ENCODE measurements at places on chromosomes 11 and 22. TPM values are rescaled to one million over a fixed set of nuclear protein-coding genes. Genes with fewer than 3 reads are reported as not detected.

Gene RTN4R
- 8.9 TPM for total RNA-seq

Gene ST14
- 80.6 TPM for total RNA-seq

Gene XKR3
- 0.31 TPM for total RNA-seq

Gene SOX10
- total RNA-seq, result not detected

Gene KRTAP5-7
- 0.24 TPM for total RNA-seq

All from left lung (tissue), 14 donors.